ENCODE measurements at places on chromosomes 4 and X. TPM values are rescaled to one million over a fixed set of nuclear protein-coding genes. Genes with fewer than 3 reads are reported as not detected.

SYTL5 gene
- total RNA-seq: not detected

PPEF1 gene
- total RNA-seq: not detected

TMEM184C gene
- total RNA-seq: 16.1 TPM

TRIM75 gene
- total RNA-seq: not detected

FGFBP2 gene
- total RNA-seq: 7.0 TPM

SETD7 gene
- 8.7 TPM for total RNA-seq

PDK3 gene
- 24.7 TPM for total RNA-seq

LNX1 gene
- not detected for total RNA-seq

MAGEA8 gene
- not detected for total RNA-seq

EFHC2 gene
- 0.32 TPM for total RNA-seq

CNGA1 gene
- total RNA-seq: not detected

Measured in T-helper 1 cell treated with Interleukin-12 subunit alpha and Interleukin-12 subunit beta and Interleukin-4 antibody, amounts not matched to agents 30 ng/mL and 1 ng/mL, for 36 hours (primary cell).